Epithelial cell of proximal tubule (primary cell): ENCODE measurements at places on chromosomes 12 and 14. TPM values are rescaled to one million over a fixed set of nuclear protein-coding genes. Genes with fewer than 3 reads are reported as not detected.

The CCDC177 gene
- not detected in 2 replicates for total RNA-seq

The KLRK1 gene
- not detected in 2 replicates for total RNA-seq

The PLEKHD1 gene
- total RNA-seq = under 0.01 and 0.07 TPM in 2 replicates

The ALG10B gene
- 2.4 and 3.8 TPM in 2 replicates for total RNA-seq

The RERG gene
- total RNA-seq = 0.51 and 1.4 TPM in 2 replicates

The APOLD1 gene
- total RNA-seq = 1.5 and 3.1 TPM in 2 replicates

The FGF6 gene
- total RNA-seq = not detected in 2 replicates

The GUCY2C gene
- not detected in 2 replicates for total RNA-seq

The NRDE2 gene
- total RNA-seq = 8.5 and 16.5 TPM in 2 replicates

The OR4K13 gene
- total RNA-seq = not detected in 2 replicates

The AQP6 gene
- total RNA-seq = not detected in 2 replicates

The GZMH gene
- not detected in 2 replicates for total RNA-seq

The BRF1 gene
- 23.8 and 30.7 TPM in 2 replicates for total RNA-seq

The ZNF740 gene
- 5.5 and 7.0 TPM in 2 replicates for total RNA-seq

The PRR4 gene
- total RNA-seq = 0.29 and 1.2 TPM in 2 replicates

The FOXG1 gene
- 0.06 and 0.14 TPM in 2 replicates for total RNA-seq

The TBC1D30 gene
- 1.6 and 3.8 TPM in 2 replicates for total RNA-seq

The TTC6 gene
- 0.80 TPM in 1 of 2 replicates, not detected in the other for total RNA-seq

The CLECL1 gene
- not detected in 2 replicates for total RNA-seq

The FLVCR2 gene
- 0.07 and 0.75 TPM in 2 replicates for total RNA-seq

The CLEC2B gene
- total RNA-seq = not detected in 2 replicates

The ETFRF1 gene
- 11.4 and 16.6 TPM in 2 replicates for total RNA-seq

The ACADS gene
- total RNA-seq = 16.4 and 25.3 TPM in 2 replicates

The SLC39A9 gene
- 40.8 and 57.5 TPM in 2 replicates for total RNA-seq

The PMCH gene
- not detected in 2 replicates for total RNA-seq

The C14orf132 gene
- total RNA-seq = 1.7 and 4.0 TPM in 2 replicates

The MYH6 gene
- total RNA-seq = not detected in 2 replicates

The PRKCH gene
- 6.9 and 7.6 TPM in 2 replicates for total RNA-seq
